Lower lobe of right lung (tissue), 2 donors: ENCODE measurements at places on chromosomes 6 and 20. TPM values are rescaled to one million over a fixed set of nuclear protein-coding genes. Genes with fewer than 3 reads are reported as not detected.

DNA sequence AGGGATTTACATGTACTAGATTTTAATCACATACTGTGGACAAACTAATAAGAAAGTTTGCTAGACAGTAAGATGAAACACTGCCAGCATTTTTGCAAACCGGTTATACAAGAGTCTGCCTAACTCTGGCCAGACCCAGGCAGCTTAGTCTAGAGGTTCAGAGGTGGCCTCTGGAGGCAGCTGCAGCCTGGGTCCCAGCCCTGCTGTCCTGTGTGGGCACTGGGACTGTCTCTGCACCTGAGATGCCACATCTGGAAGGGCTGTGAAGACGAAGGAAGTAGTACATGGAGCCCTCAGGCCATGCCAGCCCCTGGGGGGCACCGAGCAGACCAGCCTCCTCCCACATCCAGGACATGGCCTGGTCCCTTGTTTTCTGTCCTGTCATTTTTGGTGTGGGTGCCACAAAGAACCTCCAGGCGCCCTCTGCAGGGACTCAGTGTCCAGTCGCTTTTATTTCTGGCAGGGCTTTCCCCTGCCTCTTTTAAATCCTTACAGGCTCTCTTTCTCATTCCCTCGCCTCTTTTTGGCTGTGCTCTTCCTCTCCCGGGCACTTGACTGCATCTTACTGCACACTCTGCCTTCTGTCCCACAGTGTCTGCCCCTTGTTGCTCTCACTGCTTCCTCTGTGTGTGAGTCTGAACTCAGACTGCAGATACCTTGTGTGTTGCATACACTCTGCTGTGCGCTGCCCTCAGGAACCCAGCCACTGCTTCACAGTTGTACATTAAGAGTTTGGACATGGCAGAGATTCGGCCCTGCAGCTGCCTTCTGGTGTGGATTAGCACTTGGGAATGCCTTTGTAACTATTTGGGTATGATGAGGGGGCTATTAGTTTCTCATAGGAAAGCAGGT lies 216.7 kb downstream of the ZDHHC14 start:
- no peak for DNase-seq

- no peak for DNase-seq
These were observed 1.8 kb downstream of the REV3L start for GRCh38 chr6:111480988-111481822.

DNA sequence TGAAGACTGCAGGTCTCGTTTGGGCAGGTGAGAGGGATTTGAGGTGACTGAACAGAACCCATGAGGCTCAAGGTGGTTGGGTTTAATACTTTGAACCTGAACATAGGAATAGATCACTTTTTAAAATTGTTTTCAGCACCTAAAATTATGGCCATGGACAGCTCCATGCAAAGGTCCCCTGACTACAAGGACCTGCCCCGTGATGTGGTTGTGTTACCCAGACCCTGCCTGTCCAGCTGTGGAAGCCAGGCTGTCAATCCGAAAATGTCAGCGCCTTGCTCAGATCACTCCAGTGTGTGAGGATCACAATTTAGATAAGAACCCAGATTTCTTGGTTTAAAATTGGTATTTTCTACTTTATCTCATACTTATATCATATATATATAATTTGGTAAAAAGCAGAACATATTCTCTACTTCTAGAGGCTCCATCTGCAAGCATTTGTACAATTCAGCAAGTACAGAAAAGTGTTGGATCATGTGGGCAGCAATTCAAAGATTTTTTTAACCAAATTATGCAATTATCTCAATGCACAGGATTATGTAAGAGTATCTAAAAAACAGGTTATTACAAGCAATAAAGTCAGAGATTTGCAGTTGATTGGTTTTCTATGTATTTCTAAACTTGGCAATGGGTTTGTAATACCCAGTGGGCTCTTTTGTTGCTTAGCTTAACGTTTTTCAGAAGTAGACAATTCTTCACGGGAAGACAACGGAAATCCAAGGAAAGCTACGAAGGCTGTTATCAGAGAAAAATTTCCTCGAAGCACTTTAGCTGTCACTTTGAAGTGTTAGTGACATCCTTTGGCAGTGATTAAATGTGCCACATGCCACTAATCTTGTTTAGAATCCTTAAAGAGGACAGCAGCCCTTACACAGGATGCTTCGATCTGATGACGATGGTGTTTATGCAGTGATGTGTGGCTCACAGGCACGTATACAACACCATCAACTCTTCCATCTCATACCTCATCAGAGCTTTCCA lies 24.1 kb upstream of the RPS6KA2 start:
- DNase-seq = no peak

DNA sequence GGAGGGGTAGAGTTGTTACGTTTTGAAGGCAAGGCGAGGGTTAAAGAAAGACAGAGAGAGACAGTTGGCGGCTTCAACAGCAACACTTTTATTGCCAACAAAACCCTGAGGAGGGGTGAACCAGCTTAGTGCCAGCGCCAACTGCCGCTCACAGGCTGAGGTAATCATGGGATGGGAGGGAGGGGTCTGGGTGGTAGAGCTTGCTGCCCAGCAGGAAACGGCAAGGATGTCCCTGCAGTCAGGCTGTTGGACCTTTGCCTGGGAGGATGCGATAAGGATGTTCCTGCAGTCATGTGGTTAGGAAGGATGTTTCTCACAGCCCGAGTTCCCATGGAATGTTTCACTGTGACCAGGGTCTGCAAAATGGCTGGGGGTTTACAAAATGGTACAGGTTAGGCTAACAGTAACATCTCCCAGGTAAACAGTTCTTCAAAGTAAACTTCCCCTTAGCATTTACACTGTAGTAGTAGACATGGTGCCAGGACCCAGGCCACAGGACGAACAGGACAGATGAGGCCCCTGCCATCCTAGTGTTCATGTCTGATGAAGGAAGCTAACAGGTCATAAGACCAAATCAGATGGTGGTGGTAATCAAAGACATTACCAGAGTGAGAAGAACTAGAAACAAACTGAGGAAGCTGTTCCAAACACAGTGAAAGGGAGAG lies 647.3 kb upstream of the DEFB115 start:
- DNase-seq = no peak

DNA sequence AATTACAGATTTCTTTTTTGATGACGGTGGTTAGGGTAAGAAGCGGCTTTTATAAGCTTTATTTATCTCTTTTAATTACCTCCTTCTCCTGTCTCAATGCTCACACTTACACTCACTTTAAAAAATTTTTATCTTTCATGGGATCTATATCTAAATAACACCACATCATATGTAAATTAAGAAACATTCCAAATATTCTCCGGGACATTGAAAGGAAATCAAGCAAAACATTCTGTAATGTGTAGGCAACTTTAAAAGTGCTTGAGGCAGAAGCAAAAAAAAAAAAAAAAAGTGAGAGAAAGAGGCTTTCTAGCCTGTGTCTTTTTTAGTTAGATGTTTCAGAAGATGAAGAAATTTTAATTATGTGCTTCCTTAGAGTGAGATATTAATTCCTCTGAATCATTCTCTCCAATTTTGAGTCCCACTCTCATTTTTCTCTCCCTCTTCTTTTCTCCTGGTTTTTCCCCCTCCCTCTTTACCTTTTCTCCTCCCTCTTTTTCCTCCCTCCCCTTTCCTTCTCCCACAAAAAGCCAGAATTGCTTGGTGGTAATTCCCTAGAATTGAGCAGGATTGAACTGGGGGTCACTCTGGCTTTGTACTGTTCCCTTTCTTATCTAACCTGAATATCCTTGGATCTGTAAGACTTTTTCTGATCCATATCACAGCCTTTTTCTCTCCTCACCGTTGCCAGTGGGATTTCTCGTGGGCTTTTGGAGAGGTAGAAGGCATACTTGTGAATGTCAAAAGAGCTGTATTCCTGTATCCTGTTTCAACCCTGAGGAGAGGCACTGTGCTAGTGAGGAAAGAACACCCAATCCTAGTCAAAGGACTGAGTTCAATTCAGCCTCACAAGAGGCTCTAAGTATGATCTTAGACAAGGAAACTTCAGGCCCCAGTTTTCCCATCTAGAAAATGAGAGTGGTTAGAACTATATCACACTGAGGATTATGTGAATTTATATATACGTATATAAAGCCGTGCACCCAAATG lies 30.4 kb downstream of the KCNQ5 start:
- no peak for DNase-seq

PPP1R10 gene
- 68.8 TPM for total RNA-seq

DPPA5 gene
- total RNA-seq = not detected

- DNase-seq = no peak
These were observed 71.4 kb downstream of the FOXA2 start for GRCh38 chr20:22512911-22513489.
